ENCODE measurements at places on chromosomes 2 and 18.

GRCh38 chr18:64994370-64994769 lies 756.4 kb upstream of the CDH7 start:
- DNase-seq, result no peak

GRCh38 chr2:12923907-12924610 lies 207.3 kb downstream of the TRIB2 start:
- peak; percentile 65 for DNase-seq

GRCh38 chr2:138763971-138764370 lies 16.2 kb downstream of the NXPH2 start:
- no peak for DNase-seq

GRCh38 chr2:88857951-88858411 lies 166.5 kb downstream of the RPIA start:
- peak; percentile 4 for DNase-seq

DNA sequence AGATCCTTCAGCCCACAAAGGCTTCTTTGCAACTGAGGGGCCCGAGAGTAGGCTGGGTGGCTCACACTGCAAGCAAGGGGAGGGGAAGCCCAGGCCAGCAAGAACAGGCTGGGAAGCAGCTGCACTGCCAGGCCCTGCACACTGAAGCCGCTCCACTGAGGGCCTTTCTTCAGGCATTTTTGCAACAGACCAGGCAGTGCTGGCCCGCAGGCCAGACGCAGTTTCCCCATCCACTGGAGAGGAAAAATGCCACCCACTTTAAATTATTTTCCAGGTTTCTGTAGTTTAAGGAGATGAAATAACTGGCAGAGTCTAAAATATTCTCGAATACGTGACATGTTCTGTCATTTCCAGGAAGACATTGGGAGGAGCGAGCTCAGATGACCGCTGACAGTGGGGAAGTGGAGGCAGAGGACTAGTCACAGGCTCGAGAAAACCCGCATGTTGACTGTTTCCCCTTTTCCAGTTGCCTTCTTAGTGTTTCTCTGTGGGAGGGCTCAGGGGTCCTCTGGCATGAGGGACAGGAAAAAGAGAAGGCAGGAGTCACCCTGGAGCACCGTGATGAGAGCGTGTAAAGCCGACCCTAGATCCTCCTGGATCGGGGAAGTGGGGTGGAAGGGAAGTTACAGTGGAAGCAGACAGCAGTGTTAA lies 53.3 kb upstream of the B3GNT7 start:
- no peak for DNase-seq

DNA sequence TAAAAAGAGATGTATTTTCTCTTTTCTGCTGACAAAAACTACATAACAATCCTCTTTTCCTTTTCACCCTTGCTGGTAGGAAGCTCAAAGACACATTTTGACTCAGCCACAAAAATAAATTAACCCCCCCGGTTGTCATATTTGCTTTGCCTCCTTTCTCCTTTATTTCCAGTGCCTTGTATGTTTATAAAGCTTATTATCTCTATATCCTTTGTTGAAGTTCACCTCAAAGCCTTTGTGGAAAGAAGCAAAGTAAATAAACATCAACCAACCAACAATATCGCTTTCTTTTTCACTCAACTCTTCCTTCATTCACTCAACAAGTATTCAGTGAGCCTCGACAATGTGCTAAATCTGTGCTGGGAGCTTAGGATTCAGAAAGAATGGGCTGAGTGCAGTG lies 276.5 kb upstream of the ID2 start:
- DNase-seq, result no peak
